ENCODE measurements at places on chromosomes 6 and 20.

- DNase-seq, result peak; percentile 59
Observed at GRCh38 chr6:30725713-30726505, 5.8 kb downstream of the TUBB start.

DNA sequence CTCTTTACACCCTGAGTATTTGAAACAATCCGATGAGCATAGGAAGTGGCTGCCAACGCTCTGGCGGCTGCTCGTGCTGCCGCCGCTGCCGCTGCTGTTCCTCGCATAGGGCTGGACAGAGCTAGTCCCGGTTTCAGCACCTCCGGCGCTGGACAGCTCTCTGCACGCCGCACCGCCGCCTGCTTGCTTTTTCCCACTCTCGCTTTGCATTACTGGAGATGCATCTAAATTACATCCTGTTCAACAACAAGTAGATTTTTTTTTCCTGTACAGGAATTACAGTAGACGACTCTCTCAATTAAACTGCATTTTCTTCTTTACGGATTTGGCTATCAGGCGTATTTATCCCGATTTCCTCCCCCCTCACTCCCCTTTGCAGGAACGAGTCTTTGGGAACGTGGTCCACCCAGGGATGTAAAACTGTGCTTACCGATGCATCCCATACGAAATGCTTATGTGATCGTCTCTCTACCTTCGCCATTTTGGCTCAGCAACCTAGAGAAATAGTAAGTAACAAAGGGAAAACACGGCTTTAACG, 563.8 kb downstream of the LMBRD1 start:
- peak; percentile 73 for DNase-seq

DNA sequence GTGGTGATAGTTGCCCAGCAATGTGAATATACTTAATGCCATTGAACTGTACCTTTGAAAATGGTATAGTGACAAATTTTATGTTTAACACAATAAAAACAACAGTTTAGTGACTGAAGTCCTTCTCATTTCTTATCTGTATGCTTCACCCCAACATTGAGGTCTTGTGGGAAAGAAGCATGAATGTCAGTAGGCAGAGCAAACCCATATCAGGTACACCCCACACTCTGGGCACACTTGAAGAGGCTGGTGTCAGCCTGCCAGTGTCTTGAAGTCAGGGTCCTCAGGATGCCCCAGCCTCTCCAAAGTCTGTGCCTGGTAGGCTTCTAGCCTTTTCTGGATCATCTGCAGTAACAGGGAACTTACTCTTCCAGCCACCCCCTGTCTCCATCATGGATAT, 51.2 kb downstream of the CD164 start:
- DNase-seq, result no peak

DNA sequence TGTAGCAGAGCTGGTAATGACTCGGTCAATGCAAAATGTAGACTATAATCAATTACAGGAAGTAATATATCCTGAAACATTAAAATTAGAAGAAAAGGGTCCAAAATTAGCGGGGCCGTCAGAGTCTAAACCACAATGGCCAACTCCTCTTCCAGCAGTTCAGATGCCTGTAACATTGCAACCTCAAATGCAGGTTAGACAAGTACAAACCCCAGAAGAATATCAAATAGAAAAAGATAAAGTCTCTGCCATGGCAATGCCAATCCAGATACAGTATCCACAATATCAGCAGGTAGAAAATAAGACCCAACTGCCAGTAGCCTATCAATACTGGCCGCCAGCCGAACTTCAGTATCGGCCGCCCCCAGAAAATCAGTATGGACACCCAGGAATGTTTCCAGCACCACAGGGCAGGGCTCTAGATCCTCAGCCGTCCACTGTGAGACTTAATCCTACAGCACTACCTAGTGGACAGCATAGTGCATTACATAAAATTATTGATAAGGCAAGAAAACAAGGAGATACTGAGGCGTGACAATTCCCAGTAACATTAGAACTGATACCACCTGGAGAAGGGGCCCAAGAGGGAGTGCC, 158.4 kb downstream of the GPX5 start:
- no peak for DNase-seq

DNA sequence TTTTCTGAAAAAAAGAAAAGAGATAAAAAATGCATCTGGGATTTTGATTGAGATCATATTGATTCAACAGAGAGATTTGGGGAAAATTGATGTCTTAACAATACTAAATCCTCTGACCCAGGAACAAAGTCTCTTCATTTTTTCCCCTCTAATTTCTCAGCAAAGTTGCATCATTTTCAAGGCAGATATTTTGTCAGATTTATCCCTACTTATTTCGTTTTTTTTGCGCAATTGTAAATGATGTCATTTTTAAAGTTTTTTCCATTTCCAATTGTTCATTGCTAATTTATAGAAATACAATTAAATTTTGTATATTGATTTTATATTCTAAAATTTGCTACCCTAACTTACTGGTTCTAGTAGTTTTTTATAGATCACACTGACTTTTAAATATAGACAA, 97.7 kb upstream of the TMEM170B start:
- DNase-seq, result no peak

DNA sequence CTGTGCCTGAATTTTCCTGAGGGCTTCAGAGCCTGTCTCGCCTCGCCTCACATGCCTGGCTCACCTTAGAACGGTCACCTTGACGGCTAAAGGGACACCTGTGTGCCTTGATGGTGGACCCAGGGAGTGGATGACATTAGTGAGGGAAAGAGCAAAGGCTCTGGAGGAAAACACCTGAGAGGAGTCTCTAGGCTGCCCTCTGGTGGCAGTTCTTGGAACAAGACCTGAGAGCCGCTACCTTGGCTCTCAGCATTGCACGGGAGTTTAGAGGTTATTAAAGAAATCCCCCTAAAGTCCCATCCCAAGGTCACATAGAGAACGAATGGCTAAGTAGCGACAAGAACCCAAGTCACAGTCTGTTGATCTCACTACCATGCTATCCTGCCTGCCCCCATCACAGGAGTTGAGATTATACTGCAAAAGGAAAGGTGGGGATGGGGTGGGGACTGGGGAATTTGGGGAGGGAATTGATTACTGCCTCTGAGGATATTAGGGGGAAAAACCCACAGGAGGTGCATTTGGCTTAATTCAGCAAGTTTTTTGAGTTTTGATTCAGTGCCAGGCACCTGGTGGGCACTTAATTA, 7.9 kb upstream of the CDSN start:
- peak; percentile 18 for DNase-seq

GRCh38 chr6:170260686-170261085, 30.2 kb downstream of the DLL1 start:
- no peak for DNase-seq

- no peak for DNase-seq
Observed at GRCh38 chr20:51286758-51287157, 255.8 kb downstream of the NFATC2 start.

DNA sequence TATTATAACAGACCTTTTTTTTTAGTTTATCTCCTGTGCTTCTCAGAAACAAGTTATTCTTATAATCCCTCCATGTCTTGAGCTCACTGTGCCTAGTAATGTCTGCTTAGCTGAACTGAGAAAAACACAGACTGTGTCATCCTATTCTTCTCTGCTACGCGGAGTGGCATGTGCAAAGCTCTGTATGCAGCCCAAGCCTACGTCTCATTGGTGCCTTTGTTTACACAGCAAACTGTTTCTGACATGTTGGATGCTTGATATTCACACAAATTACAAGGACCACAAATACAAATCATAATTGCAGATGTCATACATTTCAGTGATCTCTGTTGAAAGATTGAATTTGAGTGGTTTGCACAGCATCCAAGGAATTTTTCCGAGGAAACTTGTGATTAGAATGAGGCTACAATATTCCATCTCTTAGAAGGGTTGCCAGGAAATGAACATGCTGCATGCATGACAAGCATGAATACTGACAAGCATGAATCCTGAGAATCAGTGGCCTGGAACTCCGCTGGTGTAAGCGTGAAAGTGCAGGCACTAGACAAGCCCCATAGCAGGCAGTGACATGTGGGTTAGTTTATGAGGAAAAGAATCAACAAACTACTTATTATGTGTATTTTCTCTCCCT, 128.4 kb upstream of the SGK1 start:
- DNase-seq, result no peak

GRCh38 chr6:30939473-30939872, 1.3 kb upstream of the MUCL3 start:
- DNase-seq, result no peak

DNA sequence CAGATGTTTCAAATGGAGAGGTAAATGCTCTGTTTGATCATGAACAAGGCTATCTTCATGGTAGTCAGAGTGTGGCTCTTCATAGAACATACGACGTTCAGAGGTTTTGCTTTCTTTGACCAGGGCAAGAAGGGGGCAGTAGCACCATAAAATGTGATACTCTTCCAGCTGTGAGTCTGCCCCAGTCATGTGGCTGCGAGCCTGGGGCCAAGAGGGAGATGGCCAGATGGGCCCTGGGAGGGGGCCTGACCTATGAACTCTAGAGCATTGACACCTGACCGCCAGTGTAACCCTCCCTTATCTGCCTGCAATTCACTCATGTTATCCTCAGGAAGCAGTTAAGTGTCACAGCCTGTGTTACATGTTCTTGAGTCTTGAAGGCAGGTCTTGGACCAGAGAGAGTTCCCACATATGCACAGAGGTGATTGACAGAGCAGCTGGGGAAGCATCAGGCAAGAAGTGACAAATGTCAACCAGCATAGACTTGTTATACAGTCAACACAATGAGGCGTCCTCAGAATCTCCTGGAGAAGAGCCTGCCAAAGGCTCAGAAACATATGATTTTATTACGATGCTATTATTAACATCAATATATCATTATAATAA, 55.0 kb downstream of the SCML4 start:
- no peak for DNase-seq

- no peak for DNase-seq
Observed at GRCh38 chr6:78693835-78694234, 173.5 kb upstream of the IRAK1BP1 start.

GRCh38 chr6:128723667-128724066, 159.3 kb upstream of the LAMA2 start:
- no peak for DNase-seq

- DNase-seq, result no peak
Observed at GRCh38 chr6:163659803-163660202, 245.3 kb downstream of the QKI start.

DNA sequence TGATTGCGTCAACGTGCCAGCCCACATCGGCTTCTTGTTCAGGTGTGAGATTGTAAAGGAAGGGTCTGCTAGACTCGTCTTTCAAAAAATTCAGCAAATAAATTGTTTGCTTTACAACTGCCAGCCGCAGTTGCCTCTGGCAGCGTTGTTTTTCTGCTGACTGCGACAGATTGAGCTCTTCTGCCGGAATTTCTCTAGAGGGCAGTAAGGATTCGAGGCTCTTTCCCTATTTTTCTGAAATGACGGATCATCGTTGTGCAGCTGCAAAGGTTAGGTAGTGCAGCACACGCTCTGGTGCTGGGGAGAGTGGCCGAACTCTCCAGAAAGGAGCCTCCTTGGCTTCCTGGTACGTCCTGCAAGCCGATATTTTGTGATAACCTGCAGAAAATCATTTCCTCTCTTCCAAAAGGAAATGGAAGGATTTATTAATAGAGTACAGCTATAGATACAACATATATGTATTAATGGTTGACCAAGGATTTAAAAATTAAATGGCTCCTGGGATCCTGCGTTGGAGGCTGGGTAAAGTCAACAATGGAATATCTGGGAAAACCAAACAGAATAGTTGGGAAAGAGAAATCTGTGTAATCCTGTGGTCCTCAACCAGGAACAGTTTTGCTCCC, 121.9 kb upstream of the ZFP64 start:
- peak; percentile 3 for DNase-seq

DNA sequence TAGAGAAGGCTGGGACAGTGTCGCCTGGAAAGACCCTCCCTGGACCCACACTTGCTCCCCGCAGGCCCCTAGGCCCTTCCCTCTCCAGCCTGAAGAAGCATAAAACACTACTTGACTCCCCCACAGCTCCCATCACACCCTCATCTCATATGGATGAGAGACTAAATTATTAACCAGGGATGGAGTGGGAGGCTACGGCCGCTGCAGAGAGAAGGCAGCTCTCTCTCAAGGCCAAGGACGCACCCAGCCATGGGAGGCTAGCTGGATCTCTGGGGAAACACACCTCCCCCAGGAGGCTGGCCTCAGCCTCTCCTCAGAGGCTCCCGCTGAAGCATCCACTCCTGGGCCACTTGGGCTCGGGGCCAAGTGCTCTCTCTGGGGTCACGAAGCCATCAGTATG, 102.5 kb downstream of the GRM4 start:
- no peak for DNase-seq

- DNase-seq, result no peak
Observed at GRCh38 chr6:23293653-23294052, 724.3 kb downstream of the HDGFL1 start.

DNA sequence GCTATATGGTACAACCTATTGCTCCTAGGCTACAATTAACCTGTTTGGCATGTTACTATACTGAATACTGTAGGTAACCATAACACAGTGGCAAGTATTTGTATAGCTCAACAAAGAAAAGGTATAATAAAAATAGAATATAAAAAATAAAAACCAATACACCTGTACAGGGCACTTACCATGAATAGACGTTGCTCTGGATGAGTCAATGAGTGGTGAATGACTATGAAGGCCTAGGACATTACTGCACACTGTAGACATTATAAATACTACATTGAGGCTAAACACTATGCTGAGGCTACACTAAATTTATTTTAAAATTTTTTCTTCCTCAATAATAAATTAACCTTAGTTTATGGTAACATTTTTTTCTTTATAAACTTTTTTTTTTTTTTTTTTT, 18.6 kb downstream of the ELOVL5 start:
- DNase-seq, result no peak

GRCh38 chr6:128310451-128310850, 209.9 kb downstream of the PTPRK start:
- DNase-seq, result no peak

- no peak for DNase-seq
Observed at GRCh38 chr20:15799871-15800270, 773.4 kb downstream of the KIF16B start.

DNA sequence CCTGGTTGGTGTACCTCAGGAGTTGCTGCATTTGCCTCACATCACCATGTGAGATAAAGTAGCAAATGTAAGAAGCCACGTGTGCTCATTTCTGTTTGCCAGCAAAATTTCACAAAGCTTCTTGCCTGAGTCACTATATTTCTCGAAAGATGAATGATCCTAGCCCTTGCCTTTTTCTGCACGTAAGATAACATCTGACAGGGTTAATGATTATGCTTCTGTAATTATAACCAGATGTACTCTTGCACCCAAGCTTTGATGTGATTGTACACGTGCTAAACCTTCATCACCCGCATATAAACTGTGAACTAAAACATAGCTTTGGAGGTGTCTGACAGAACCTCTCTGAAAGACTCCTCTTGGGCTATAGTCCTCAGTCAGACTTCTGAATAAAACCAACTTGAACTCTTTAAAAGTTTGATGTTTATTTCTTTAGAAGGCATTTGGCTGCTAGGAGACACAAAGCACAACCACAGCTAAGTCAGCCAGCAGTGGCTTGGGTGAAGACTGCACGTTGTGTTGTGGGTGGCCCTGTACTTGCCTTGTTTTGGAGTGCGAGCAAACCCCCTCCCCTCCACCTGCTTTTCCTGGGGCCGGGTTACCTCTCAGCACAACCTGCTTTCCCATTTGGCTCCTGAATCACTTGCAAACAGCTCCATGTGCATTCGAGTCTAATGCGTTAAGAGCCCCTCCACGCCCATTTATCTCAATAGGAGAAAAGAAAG, 19.3 kb downstream of the PROKR2 start:
- DNase-seq, result no peak

All from MG63 (cell line).